ENCODE measurements at places on chromosomes 12 and 14. TPM values are rescaled to one million over a fixed set of nuclear protein-coding genes. Genes with fewer than 3 reads are reported as not detected.

DNA sequence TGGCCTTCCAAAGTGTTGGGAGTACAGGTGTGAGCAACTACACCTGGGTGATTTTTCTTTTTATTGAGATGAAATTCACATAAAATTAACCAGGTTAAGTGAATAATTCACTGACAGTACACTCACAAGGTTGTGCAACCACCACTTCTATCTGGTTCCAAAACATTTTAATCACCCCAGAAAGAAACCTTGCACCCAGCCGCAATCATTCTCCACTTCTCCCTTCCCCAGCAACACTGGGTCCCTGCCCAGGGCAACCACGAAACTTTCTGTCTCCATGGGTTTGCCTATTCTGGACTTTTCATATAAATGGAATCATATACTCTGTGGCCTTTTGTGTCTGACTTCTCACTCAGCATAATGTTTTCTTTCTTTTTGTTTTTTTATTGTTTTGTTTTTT is 26.3 kb upstream of the MLXIP start:
- no peak for DNase-seq

- no peak for DNase-seq
Measured at GRCh38 chr14:92905667-92906066, 17.3 kb upstream of the CHGA start.

DNA sequence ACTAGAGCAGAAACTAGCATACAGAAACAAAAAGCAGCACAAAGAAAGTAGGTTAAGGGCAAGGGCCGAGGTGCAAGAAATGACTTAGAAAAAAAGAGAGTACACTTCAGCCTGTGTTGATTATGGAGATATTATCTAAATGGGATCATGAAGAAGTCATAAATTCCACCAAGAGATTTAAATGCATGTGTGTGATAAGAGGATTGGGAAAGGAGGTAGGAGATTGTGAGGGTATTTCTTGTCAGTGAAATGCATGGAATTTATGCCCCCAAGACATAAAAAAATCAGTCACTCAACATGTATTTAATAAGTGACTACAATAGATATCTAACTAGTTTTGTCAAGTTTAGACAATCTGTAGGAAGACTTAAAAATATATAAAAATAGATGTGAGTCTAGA is 976.2 kb upstream of the LRFN5 start:
- no peak for DNase-seq

GRCh38 chr12:49455501-49455900 is 83.3 kb upstream of the KCNH3 start:
- DNase-seq, result no peak

GRCh38 chr12:42002563-42002962 is 142.1 kb downstream of the GXYLT1 start:
- DNase-seq, result no peak

DNA sequence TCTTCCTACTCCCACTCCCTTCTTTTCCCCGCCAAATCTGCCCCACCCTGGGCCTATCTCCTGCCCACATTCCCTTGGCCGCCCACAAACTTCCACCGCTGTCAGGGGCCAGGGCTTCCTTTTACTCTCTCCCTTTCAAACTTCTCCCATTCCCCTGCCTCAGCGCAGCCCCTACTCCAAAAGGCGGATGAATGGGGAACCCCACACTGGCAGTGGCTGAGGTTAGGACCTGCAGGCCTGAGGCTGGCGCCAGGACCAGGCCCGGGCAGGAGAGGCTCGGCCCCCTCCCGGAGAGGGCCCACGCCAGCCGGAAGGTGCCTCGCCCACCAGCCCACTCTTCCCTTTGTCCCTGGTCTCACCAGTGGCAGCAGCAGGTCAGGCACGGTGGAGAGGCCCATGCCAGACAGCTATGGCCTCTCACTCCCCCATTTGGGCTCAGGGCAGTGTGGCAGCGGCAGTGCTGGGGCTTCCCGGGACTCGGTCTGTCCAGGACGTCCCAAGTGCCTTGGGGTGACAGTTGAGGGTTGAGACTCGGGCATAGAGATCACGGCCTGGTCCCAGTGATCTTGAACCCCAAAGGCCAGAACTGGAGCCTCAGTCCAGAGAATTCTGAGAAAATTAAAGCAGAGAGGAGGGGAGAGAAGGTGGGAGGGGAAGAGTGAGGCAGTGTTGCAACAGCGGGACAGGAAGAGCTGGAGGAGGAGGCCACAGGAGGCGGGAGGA is at the start of gene TNFRSF1A:
Gene TNFRSF1A (minus strand): TSS at position 660 of the 723 bp plus-strand sequence. CDS start 262 bp downstream, at position 398.
- DNase-seq, result no peak

DNA sequence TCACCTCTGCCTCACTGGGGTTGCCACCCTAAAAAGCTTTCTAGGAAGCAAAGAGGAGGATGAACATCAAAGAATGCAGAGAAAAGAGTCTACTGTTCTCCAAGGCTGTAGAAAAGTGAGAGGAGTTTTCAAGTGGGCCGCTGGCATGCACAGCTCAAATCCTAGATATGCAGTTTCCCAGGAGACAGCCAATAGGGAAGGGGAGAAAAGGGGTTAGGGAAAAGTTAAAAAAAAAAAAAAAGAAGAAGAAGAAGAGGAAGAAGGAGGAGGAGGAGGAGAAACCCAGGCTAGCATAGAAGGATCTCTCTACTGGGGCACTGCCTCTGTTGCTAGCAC is 682 bp downstream of the BATF start:
- no peak for DNase-seq

OTX2 gene
- polyA plus RNA-seq, result not detected

TAS2R8 gene
- not detected for polyA plus RNA-seq

LIN7A gene
- polyA plus RNA-seq, result not detected

NELL2 gene
- polyA plus RNA-seq, result 0.86 TPM

INSM2 gene
- not detected for polyA plus RNA-seq

All from naive B cell (primary cell).